ENCODE measurements at places on chromosomes 4 and X.
A peak's percentile ranks its signal among the peaks of the same experiment; 100 is the strongest.

DNA sequence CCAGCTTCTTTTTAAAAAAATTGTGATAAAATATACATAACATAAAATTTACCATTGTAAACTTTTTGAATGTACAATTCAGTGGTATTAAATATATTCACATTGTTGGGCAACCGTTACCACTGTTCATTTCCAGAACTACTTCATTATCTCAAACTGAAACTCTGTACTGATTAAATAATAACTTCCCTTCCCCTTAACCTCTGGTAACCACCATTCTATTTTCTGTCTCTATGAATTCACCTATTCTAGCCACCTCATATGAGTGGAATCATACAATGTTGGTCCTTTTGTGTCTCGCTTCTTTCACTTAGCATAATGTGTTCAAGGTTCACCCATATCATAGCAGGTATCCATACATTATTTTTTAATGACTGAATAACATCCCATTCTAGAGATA is 8.3 kb downstream of the GPR50 start:
- no peak for DNase-seq

- no peak for DNase-seq
Observed at GRCh38 chrX:75957107-75957610, 172.1 kb upstream of the MAGEE2 start.

DNA sequence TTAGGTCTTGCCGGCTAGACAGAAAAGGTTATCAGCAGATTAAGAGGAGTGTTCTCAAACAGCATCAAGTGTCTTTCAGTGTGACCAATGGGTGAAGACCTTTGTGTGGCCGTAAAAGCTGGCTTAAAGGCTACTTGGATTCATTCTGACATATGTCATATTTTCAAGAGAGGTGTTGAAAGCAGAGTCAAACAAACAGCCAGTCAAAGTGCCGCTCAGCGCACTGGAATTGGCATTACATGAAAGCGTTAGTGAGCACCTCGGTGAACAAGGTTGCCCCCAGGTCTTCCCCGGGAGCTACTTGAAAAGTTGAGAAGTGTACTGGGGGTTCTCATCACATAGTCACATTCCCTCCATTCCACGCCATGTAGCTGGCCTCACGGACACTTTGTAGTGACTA is 148.9 kb downstream of the SOX3 start:
- DNase-seq = no peak

- DNase-seq = peak; percentile 54
Observed at GRCh38 chr4:21947791-21948346, 703 bp downstream of the KCNIP4 start.

GRCh38 chrX:73213734-73214425 is 771 bp downstream of the NAP1L2 start:
- no peak for DNase-seq

- no peak for DNase-seq
Observed at GRCh38 chr4:186095406-186095805, 9.1 kb upstream of the FAM149A start.

DNA sequence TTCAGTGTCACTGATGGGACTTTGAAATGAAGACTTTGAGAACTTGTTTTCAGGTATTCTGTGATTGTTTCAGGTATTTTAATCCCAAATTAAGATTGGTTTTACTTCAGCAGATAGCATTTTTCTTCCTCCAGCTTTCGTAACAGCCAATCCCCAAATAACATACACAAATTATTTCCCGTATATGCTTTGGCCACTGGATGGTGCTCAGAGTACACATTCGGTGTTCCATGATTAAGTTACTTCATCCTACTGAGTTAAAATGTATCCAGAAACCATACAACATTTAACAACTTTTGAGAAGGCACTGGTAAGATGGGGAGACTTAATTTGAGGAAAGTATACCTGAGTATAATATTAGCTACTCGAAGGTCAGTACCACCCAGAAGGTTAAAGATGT is 233.4 kb upstream of the FAM47A start:
- no peak for DNase-seq

- no peak for DNase-seq
Observed at GRCh38 chr4:55074386-55074785, 51.0 kb downstream of the KDR start.

DNA sequence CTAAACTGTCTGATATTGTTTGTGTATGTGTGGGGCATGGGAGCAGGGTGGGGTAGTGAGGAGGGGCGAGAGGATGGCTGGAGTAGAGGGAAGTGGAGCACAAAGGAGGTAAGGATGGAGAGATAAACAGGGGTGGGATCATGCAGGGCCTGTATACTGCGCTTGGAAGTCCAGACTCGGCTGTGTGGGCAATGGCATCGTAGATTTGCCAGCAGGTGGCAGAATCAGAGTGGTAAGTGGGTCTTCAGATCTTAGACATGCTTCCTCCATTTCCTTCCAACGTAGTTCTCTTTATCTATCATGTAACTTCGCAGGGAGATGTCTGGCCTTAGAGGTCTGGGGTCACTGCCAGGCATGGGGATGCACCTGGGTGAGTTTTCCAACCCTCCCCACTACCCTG is 155.5 kb downstream of the PDGFRA start:
- DNase-seq = peak; percentile 36

GRCh38 chr4:16021804-16022560 is 59.0 kb upstream of the FGFBP2 start:
- DNase-seq = no peak

DNA sequence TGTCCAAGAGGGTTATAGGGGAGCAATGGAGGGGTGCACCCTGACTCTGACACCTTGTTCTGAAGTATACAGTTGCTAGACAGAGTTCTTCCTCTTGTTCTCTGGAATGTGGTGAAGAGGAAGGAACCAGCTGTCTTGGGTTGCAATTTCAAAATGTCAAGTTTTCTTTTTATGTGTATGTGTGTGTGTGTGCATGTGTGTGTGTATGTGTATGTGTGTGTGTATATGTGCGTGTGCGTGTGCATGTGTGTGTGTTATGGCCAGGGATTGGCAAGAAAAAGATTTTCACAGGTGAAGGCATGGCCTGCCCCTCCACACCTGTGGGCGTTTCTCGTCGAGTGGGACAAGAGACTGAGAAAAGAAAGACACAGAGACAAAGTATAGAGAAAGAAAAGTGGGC is 81.6 kb upstream of the ADGRA3 start:
- no peak for DNase-seq

GRCh38 chrX:2549876-2550275 is 49.1 kb upstream of the DHRSX start:
- no peak for DNase-seq

GRCh38 chr4:39464886-39465501 is 6.1 kb downstream of the LIAS start:
- DNase-seq = no peak

DNA sequence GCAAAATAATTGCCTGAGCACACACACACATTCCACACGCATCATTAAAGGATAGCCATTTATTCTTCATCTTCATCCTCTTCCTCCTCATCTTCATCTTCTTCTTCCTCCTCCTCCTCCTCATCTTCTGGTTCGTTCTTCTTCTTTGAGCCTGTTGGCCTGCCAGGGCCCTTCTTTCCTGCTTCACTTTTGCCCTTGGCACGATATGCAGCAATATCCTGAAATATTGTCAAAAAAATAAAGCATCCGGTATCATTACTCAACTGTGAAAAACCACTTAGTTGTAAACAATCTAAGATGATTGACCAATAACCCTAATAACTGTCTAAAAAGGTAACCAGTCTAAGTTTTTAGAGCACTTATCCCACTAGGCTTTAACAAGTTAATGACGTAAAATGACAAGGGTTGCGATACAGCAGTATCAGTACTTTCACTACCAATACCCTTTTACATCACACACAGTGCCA is 2.1 kb downstream of the HMGB2 start:
- DNase-seq = no peak

DNA sequence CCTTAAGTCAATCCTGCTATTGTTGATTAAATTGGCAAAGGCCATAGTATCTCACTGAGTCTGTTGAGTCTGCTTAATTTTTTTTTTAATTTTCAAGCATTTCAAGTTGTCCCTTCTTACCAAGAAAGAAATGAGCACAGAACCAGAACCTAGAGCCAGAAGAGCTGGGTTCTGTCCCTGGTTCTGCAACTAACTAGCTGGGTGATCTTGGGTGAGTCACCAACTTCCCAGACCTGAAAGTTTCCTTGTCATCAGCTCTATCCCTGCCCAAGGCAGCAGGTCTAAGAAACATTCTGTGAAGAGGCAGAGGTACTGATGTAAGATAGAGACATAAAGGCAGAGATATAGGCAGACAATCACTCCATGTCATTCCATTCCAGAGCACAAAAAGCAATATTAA is 17.3 kb downstream of the TEC start:
- no peak for DNase-seq

GRCh38 chr4:154692304-154692818 is 51.4 kb upstream of the LRAT start:
- no peak for DNase-seq

GRCh38 chr4:158996669-158997074 is 106.2 kb upstream of the RAPGEF2 start:
- DNase-seq = peak; percentile 27

GRCh38 chr4:66035701-66036100 is 365.4 kb upstream of the EPHA5 start:
- peak; percentile 17 for DNase-seq

- no peak for DNase-seq
Observed at GRCh38 chrX:34658326-34658725, 1.2 kb upstream of the TMEM47 start.

DNA sequence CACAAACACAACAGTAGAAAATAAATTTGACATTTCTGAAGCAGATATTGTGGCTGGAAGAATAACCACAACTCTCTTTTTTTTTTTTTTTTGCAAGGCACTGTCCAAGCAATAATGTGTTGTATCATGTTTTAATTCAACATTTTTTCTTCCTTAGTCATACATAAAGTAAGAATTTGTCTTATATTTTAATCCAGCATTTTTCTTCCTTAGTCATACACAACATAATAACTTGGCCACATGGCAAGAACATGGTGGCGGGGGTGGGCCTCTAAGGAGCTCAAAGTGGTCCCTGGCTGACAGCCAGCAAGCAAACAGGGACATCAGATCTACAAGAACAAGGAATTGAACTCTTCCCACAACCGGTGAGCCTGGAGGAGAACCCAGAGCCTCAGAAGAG is 20.2 kb downstream of the FBXW7 start:
- no peak for DNase-seq

GRCh38 chr4:173074501-173074946 is 94.1 kb upstream of the GALNT7 start:
- DNase-seq = no peak

All from NCI-H1092 treated with DMSO at 0.1 percent for 48 hours (cell line).